Placental epithelial cell (primary cell): ENCODE measurements at places on chromosomes 12 and 14. TPM values are rescaled to one million over a fixed set of nuclear protein-coding genes. Genes with fewer than 3 reads are reported as not detected.

The CARMIL3 gene
- total RNA-seq: under 0.01 TPM in 2 replicates

The HVCN1 gene
- total RNA-seq: 2.0 and 3.4 TPM in 2 replicates

The APOF gene
- not detected in 2 replicates for total RNA-seq

The COX8C gene
- 0.39 TPM in 1 of 2 replicates, not detected in the other for total RNA-seq

The SRRM4 gene
- total RNA-seq: under 0.01 TPM in 2 replicates

The TMEM179 gene
- total RNA-seq: not detected in 2 replicates

The SYNE3 gene
- total RNA-seq: 6.1 and 7.1 TPM in 2 replicates

The RNU6-8 gene
- not detected in 2 replicates for total RNA-seq

The PRKD1 gene
- 1.2 and 1.6 TPM in 2 replicates for total RNA-seq

The PAPLN gene
- 4.4 and 6.7 TPM in 2 replicates for total RNA-seq

The HOXC13 gene
- total RNA-seq: 0.11 TPM in 1 of 2 replicates, not detected in the other

The LRRC10 gene
- total RNA-seq: not detected in 2 replicates

The FOXN4 gene
- total RNA-seq: not detected in 2 replicates

The IFNG gene
- total RNA-seq: not detected in 2 replicates

The ZNF84 gene
- 17.0 and 37.3 TPM in 2 replicates for total RNA-seq

The MANSC1 gene
- total RNA-seq: 5.1 and 6.4 TPM in 2 replicates

The FAM222A gene
- 0.22 and 0.39 TPM in 2 replicates for total RNA-seq

The ARHGEF25 gene
- total RNA-seq: 6.0 and 22.4 TPM in 2 replicates

The TAS2R7 gene
- total RNA-seq: 0.39 TPM in 1 of 2 replicates, not detected in the other

The GALNT6 gene
- total RNA-seq: 210 and 402 TPM in 2 replicates

The DBX2 gene
- total RNA-seq: not detected in 2 replicates

The HAL gene
- not detected in 2 replicates for total RNA-seq

The RPL10L gene
- total RNA-seq: not detected in 2 replicates

The PRR4 gene
- total RNA-seq: 0.98 and 3.5 TPM in 2 replicates

The CEP170B gene
- total RNA-seq: 22.0 and 34.6 TPM in 2 replicates

The EMP1 gene
- total RNA-seq: 106 and 325 TPM in 2 replicates

The NOVA1 gene
- not detected in 2 replicates for total RNA-seq

The TSPAN8 gene
- 1.2 TPM in 1 of 2 replicates, not detected in the other for total RNA-seq

The GPX2 gene
- total RNA-seq: not detected in 2 replicates

The GZMH gene
- total RNA-seq: not detected in 2 replicates

The STK38L gene
- total RNA-seq: 16.1 and 21.8 TPM in 2 replicates

The CD4 gene
- total RNA-seq: 0.98 and 1.2 TPM in 2 replicates

The ALDH1L2 gene
- total RNA-seq: 3.9 and 6.8 TPM in 2 replicates

The CCDC60 gene
- total RNA-seq: not detected in 2 replicates

The SLC6A12 gene
- total RNA-seq: not detected in 2 replicates

The CNIH1 gene
- 29.1 and 162 TPM in 2 replicates for total RNA-seq
